NCI-H1694 treated with DMSO at 0.1 percent for 48 hours (cell line): ENCODE measurements at places on chromosomes 16 and 17.

DNA sequence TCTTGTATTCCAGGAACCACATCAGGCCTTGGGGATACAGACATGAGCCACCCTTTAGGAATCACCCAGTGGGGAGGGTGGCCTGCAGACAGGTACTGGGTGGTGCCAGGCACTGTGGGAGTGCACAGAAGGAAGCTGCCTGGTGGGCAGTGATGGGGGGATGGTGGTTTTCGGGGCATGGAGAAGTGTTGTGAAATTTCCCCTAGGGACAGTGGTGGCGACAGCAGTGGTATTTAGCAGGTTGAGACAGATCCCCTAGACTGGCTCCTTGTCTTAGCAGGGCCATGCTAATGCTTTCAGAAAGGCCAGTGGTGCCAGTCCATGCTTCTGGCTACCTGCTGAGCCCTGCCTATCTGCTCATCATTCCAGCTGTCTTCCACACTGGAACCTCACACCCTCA lies 129.6 kb downstream of the SPACA3 start:
- no peak for DNase-seq

- no peak for DNase-seq
These were observed 324.0 kb downstream of the MAF start for GRCh38 chr16:79276501-79276900.

- DNase-seq, result no peak
These were observed 13.2 kb upstream of the CLUH start for GRCh38 chr17:2724784-2725164.

- no peak for DNase-seq
These were observed 27.4 kb downstream of the CEP95 start for GRCh38 chr17:64534187-64534586.

GRCh38 chr16:88455610-88456355 lies 2.7 kb downstream of the ZFPM1 start:
- DNase-seq, result no peak

DNA sequence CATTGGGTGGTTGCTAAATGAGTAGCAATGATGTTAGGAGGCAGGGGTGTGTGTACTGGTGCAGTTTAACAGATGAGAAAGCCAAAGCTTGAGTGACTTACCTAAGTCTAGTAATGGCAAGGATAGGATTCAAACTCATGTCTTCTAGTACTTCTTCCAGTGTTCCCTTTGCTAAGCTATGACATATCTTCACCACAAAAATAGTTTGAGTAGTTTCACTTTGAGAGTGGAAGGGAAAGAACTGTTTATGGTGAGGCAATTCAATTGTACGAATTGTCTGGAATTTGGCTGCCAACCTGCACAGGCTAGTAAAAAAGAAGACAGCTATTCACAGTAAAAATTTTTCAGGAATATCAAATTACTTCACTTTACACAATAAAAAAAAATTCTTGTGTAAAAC lies 138.0 kb downstream of the NLK start:
- no peak for DNase-seq

GRCh38 chr17:55279788-55280187 lies 15.0 kb downstream of the HLF start:
- no peak for DNase-seq

- DNase-seq, result no peak
These were observed 271.2 kb downstream of the CBLN1 start for GRCh38 chr16:49010396-49010795.

- no peak for DNase-seq
These were observed 39.7 kb downstream of the USP10 start for GRCh38 chr16:84739349-84740124.

- DNase-seq, result peak; percentile 31
These were observed 12.3 kb downstream of the CANT1 start for GRCh38 chr17:78997231-78997741.

- DNase-seq, result peak; percentile 3
These were observed 588.7 kb downstream of the RBFOX1 start for GRCh38 chr16:7921345-7921744.

DNA sequence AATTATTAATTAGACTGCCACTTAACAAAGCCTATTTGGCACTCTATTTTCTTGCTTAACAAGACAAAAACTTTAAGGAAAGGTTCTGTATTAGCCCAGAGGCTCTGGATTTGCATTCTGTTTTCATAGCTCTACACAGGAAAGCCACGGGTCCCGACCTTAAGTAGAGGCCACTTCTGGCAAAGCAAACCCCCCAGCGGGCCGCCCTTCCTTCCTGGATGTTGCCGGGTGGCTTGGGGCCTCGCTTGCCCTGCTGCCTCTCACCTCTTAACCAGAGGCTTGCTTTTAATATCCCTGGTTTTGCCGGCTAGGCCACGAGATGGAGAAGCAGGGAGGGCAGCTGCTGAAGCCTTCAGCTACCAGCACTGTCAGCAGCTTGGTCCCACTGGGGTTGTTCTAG lies 4.4 kb downstream of the RTN4RL1 start:
- no peak for DNase-seq

GRCh38 chr16:27779641-27780164 lies 229.8 kb downstream of the KATNIP start:
- DNase-seq, result peak; percentile 90

GRCh38 chr16:51184702-51185433 lies 33.8 kb upstream of the SALL1 start:
- DNase-seq, result no peak

DNA sequence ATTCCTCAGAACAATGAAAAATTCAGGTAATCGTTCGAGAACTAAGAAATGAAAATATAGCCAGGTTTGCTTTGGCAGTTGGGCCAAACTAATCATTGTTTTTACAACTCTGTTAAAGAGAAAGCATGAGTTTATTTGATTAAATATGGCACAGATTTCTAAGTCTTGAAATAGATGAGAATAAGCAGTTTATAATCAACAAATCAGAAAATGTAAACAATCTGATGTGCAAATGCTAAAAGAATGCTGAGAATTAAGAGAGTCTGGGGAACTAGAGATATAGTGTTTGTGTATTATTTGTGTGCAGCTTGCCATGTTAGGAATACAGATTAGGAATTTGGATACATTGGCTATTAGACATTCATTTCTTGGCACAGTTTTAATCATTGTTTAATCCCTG lies 212.5 kb downstream of the TANC2 start:
- no peak for DNase-seq

- DNase-seq, result peak; percentile 23
These were observed 597 bp downstream of the OVCA2 start for GRCh38 chr17:2042390-2042847.

- DNase-seq, result no peak
These were observed 2.5 kb downstream of the VASN start for GRCh38 chr16:4373909-4374742.

DNA sequence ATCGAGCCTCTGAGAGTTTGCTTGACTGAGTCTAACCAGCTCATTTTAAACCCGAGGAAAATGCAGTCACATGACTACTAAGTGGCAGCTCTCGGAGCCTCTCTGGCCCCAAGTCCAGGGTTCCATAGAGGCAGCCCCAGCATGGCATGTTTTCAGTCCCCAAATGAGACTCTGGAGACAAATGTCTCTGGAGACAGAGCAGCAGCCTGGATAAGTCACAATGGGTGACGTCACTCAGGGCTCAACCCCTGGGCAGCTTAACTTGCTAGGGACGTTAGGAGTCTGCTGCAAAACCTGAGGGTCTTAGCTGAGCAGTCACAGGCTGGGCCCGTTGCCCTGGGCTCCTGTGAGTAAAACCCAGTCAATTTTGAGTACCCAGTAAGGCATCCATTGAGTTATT lies 6.9 kb upstream of the STH start:
- no peak for DNase-seq

GRCh38 chr16:17619261-17619660 lies 148.5 kb upstream of the XYLT1 start:
- DNase-seq, result no peak

GRCh38 chr16:78684030-78684611 lies 584.7 kb downstream of the WWOX start:
- DNase-seq, result no peak

DNA sequence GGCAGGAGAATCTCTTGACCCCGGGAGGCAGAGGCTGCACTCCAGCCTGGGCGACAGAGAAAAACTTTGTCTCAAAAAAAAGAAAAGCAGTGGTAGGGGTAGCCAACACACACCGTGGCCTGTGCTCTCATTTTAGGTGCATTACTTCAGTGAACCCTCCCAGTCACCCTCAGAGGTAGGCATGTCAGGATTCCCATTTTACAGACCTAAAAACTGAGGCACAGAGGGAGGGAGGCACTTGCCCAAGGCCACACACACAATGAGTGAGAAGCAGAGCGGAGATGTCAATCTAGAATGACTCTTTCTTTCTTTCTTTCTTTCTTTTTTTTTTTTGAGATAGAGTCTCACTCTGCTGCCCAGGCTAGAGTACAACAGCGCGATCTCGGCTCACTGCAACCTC lies 5.2 kb downstream of the COTL1 start:
- DNase-seq, result no peak

DNA sequence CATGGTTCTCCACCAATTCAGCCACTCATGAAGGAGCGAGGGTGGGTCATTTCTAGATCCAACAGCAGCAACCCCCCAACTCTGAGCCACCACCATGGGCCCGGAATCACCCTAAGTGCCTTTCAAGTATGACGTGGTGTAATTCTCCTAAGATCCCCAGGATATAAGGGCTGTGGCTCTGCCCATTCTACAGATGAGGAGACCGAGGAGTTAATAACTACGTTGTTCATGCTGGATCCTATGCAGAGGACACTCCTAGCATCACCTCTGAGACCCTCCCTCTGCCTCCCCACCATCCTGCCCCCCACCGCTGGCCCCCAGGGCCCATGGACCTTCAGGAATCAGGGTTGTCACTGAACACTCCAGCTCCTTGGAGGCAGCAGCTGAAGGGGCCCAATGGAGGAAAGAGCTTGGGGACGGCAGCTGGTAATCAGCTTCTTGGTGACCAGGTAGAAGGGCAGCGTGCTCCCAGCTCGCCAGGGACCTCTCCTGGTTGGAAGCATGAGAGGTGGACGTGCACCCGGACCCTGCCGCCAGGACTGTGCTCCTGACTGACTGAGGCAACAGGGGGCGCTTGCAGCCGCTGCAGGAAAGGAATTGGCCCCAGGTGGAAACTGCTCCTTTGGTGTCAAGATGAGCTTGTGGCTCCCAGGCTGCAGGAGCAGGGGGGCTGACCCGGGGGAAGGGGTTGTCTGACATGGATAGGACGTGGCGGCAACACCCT lies 28.2 kb upstream of the CACNG1 start:
- no peak for DNase-seq

DNA sequence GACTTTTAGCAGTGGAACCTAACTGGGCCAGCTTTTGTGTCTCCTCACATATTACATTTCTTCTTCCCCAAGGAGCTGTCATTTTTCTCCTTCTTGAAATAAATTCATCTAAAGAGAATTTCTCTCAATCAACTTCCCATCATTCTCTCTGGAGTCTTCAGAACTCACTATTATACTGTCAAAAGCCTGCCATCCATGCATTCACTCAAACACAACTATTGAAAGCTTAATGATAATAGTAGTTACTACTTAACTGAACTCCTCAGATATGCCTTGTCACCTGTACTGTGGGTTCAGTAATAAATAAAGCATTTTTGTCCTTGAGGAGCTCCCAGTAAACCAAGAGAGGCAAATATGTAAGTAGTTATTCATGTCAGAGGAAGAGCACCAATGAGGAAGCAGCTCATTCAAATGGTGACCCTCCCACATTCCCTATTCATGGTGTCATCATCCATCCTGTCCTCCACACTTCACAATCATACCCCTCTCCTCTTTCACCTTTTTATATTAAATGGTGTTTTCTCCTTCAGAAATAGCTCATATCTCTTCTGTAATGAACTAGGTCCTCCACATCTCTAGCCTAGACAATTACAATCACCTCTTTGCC lies 162.6 kb downstream of the CA10 start:
- no peak for DNase-seq

GRCh38 chr16:70157477-70158260 lies 15.9 kb upstream of the CLEC18C start:
- DNase-seq, result no peak

- peak; percentile 90 for DNase-seq
These were observed at the start of the genes CTNS and SHPK for GRCh38 chr17:3636154-3636907. CTNS (plus strand) TSS chr17:3636760; CDS start chr17:3640207, 3,447 bp downstream. SHPK (minus strand) TSS chr17:3636250; CDS start chr17:3636219, 31 bp downstream.

DNA sequence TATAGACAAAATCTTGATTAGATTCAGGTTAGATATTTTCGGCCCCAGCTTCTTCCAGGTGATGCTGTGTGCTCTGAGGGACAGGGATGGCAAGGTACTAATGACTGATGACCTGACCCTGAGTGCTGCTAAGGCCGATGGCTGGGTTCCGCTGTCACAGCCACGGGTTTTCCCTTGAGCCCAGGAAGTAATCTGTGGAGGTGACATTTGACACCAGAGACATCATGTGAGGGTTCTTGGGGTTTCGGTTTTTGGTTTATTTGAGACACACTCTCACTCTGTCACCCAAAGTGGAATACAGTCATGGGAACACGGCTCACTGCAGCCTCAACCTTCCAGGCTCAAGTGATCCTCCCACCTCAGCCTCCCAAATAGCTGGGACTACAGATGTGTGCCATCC lies 9.8 kb downstream of the OTOP3 start:
- DNase-seq, result no peak

- DNase-seq, result no peak
These were observed 7.2 kb upstream of the PLXDC1 start for GRCh38 chr17:39158623-39159022.

DNA sequence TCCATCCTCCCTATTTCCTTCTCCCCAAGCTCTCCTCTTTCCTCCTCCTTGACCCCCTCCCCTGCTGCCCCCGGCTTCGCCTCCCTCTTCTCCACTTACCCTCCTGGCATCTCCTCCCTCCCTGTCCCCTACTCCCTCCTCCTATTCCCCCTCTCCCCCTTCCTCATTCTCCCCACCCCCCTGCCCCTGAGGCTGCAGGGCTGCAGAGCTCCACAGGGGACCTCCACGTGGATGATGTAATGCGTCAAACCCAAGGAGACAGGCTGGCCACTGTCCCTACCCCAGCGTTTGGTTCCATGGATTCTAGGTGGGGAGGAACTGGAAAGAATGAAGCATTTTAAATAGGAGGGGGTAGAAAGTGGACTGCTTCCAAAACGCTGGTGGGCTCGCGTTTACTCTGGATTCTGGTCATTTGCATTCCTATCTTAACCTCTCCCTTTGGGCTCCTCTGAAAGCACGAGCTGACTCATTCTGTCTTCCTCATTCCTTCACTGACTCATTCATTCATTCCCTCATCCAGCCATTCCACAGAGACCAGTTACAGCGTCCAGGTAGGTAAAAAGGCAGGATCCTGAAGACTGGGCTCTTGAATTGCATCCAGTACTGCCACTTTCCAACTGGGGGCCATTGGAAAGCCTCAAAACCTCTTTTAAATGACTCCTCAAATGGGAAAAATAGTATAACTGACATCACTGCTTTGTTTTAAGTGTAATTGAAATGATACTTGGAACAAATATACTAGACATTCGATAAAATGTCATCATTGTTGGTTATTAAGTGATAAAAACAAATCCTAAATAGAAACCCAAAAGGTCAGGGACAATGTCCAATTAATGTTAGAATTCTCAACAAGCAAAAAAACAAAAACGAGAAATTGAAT lies 943 bp upstream of the COTL1 start:
- no peak for DNase-seq

DNA sequence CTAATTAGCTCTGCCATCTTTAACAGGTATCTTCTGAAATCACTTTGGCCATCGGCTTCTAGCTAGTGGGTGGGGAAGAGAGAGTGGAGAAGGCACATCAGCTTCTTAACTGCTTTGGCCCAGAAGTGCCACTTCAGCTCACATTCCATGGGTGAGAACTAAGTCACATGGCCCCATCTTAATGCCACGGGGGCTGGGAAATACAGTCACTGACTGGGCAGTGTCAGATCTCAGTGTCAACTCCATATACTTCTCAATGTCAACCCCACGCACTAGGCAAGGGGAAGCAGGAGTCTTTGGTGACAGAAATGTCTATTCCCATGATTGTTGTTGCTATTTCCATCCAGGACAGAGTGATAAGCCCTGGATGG lies 29.4 kb downstream of the CCR7 start:
- DNase-seq, result no peak

GRCh38 chr16:30005341-30006094 lies 5.3 kb downstream of the DOC2A start:
- DNase-seq, result no peak
